ENCODE measurements at places on chromosomes 2 and 18.

DNA sequence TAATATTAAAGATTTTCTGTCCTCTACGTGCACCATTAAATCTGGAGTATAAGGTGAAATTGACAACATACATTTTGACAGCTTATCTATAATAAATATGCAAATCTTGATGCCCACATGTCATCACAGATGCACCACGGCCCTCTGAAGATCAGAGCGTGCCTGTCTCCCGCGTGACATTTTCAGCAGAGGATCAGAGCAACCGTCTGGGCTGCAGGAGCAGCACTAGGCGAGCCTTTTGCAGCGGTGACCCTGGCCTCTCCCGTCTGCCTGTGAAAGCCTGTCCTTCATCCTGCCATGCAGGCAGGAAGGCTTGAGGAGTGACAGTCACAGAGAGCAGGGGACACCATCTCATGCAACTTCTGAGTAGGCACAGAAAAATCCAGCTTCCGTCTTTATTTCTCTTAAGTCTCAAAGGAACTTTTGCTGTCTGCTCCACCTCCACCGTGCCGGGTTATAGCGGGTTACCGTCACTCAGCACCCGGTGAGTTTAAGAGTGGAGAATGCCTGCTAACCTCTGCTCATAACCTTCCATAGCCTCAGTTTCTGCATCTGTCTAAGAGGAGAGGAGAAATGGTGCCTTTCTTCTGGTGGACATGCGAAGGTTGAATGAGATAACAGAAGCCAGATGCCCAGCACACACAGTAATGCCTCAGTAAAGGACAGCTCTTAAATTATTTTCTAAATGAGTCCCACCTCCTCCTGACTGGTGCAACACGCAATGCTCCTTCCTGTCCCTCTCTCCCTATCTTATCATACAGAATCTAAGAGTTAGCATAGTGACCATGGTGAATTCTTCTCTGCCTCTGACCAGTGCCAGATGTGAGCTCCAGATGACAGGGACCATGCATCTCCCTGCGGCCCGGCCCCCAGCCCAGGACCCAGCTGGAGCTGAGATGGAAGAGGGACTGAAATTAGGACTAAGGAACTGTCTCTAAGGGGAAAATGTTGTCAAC is 43.8 kb downstream of the CELF4 start:
- DNase-seq: no peak

DNA sequence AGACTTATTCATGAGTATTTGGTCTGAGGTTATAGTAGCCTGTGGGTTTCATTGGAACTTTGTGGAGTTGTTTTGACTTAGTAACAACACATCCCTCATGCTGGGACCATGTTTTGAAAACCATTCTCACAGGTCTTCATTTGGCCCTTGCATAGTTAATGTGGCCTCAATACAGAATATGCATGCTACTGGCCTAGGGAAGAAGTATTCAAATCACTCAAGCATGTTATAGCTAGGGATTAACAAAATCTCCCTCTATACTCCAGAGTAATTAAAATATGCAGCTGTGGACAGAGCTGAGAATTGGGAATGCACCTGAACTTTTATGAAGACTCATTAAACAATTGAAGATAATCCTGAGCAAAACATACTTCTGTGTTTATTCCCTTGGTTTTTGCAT is 325.5 kb upstream of the CHAC2 start:
- no peak for DNase-seq

- DNase-seq: no peak
Measured at GRCh38 chr2:15626126-15626525, 34.5 kb downstream of the DDX1 start.

- DNase-seq: no peak
Measured at GRCh38 chr18:6055711-6056110, 160.4 kb upstream of the TMEM200C start.

Data from NCI-H1105 (cell line).